ENCODE measurements at places on chromosomes 3 and 15.

DNA sequence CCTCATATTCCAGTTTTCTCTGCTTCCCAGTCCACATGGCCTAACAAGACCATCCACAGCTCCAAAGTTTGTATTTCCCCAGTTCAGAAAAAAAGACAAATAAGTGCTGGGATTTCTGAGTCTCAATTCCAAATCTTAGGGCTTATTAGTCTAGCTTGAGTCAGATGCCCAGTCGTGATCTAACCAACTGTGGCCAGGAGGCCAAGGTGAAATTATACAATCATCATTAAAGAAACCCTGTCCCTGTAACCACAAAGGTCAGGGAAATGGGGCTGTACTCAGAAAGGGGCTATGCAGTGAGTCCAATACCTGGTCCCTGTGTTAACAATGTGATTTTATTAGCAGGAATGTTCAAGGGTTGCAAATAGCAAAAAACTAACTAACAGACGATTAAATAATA lies 40.5 kb upstream of the MITF start:
- no peaks in the 10 kb centered on the region for H3K27me3 ChIP-seq
- H3K4me3 ChIP-seq = no peak overlapping the region
- no peak for DNase-seq
- no peak overlapping the region for H3K27ac ChIP-seq
- no peaks in the 10 kb centered on the region for H3K4me1 ChIP-seq
- no peaks in the 10 kb centered on the region for H3K36me3 ChIP-seq

DNA sequence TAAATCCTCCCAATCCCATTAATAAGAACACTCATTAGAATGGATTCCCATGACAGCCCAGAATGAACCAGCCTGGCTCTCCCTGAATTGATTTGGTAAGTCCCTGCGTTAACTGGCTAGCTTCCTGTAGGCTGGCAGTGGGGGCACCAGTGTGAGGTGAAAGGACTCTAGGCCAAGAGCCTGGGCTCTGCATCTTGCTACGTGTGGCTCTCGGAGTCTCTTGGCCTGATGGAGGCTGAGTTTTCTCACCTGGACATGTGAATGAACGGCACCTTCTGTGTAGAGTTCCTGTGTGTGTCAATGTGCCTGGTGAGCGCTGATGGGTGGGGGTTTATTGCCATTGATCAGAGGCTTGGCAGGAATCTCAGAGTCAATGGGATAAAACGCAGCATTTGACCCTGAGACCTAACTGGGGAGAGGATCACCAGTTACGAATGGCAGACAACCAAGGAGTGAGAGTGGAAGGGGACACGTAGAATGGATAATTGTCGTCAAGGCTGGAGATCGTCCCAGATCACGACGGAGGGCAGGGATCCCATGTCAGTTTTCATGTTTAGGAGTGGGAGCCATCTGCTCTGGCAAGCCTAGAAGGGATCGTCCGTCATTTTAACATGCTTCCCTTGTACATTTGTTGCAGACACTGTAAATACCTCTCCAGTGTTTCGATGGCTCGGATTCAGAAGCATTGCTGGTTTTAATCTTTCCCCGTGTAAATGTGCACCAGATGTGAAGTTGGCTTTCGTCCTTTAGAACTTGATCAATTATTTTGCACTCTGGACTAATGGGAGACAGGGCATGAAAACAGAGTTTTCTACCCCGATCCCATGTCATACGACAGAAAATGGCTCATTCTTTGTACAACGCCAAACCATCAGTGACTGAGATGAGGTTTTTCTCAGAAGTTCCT lies 9.0 kb upstream of the KLF13 start:
- H3K36me3 ChIP-seq = no peaks in the 10 kb centered on the region
- no peak for DNase-seq
- H3K4me1 ChIP-seq = no peaks in the 10 kb centered on the region
- H3K27ac ChIP-seq = no peak overlapping the region
- no peaks in the 10 kb centered on the region for H3K27me3 ChIP-seq

DNA sequence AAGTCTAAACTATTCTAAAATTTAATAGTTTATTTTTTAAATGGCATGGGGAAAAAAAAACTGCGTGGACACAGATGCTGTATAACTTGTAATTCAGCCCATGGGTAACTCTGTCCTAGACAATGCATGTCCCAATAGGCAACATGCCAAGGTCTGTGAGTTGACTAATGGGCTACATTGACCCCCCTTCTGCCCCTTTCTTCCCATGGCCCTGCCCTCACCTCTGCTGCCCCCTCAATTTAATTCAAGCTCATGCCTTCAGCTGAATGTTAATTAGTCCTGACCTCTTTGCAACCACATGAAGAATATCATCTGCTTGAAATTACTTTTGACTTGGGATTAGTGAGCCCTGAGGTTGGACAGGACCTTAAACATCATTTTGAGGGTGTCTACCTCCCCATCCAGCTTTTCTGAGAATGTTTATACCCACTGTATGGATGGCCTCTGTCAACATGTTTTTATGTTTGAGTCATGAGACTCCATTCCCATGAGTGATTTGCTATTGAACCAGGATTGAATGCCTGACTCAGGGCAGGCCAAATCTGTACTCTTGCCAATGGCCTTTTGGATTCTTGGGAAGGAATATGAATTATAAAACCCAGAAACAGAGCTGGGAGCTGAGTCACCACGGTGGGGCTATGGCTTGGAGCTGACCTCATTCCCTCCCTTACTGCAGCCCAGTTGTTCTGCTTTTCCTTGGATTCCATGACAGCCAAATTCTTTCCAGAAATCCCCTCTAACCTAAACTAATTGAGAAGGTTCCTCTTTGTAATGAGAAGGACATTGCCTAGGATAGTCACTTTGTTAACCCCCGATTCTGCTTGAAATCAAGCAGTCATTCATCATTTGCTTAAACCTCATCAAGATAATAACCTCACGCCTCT lies 33.5 kb upstream of the PDE8A start:
- H3K36me3 ChIP-seq = no peaks in the 10 kb centered on the region
- H3K27me3 ChIP-seq = no peaks in the 10 kb centered on the region
- H3K4me1 ChIP-seq = no peaks in the 10 kb centered on the region
- no peak overlapping the region for H3K27ac ChIP-seq

DNA sequence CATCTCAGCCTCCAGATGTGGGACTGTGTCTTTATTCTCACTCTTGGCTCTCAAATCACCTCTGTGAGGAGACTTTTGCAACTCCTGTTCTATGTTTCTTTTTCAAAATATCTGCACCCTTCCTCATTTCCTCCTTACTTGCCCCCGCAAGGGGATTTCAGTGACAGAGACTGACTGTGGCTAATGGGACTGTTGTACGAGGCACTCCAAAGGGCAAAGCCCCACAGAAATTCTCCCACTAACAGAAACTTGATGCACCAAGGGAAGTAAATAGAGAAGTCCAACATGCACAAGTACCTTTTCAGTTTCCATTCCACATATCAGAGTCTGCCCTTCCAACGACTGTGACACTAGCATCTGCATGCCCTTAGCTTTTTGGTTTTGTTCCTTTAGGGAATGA lies 69.7 kb downstream of the LRRK1 start:
- H3K4me1 ChIP-seq = peaks cover 36% of the 10 kb centered on the region
- no peaks in the 10 kb centered on the region for H3K27me3 ChIP-seq
- H3K4me3 ChIP-seq = no peak overlapping the region
- H3K27ac ChIP-seq = peak overlapping the region; percentile 74
- H3K36me3 ChIP-seq = peaks cover 5% of the 10 kb centered on the region

DNA sequence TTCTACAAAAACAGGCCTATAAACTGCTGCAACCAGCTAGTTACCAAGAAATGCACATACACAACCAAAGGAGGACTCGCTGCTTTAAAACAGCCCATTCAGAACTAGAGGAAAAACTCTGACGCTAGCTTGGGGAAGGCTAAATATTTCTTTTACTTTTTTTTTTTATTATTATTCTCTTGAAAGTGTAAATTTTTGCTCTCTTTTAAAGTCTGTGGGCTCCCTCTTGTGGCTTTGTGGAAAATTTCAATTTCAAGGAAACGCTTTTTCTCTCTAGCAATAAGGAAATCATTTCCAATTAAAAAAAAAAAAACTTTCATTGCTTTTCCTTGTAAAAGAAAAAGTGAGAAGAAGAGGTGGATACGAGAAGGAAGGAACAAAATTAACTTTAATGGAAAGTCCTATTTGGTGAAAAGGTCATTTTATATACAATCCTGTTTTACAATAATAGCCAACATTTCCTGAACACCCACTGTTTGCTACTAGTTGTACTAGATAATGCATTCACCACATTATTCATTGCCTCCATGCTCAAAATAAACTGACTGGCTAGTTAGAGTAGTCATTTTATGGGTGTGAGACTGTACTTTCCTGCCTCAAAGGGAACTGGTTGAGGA lies 51.2 kb upstream of the SAMMSON start:
- H3K36me3 ChIP-seq = no peaks in the 10 kb centered on the region
- no peak overlapping the region for H3K27ac ChIP-seq
- no peaks in the 10 kb centered on the region for H3K4me1 ChIP-seq
- H3K27me3 ChIP-seq = no peaks in the 10 kb centered on the region
- DNase-seq = no peak

GRCh38 chr15:99707473-99708270 lies 25.6 kb downstream of the LYSMD4 start:
- no peak overlapping the region for H3K27ac ChIP-seq
- no peaks in the 10 kb centered on the region for H3K27me3 ChIP-seq
- peaks cover 15% of the 10 kb centered on the region for H3K4me1 ChIP-seq
- no peak for DNase-seq
- H3K36me3 ChIP-seq = no peaks in the 10 kb centered on the region

DNA sequence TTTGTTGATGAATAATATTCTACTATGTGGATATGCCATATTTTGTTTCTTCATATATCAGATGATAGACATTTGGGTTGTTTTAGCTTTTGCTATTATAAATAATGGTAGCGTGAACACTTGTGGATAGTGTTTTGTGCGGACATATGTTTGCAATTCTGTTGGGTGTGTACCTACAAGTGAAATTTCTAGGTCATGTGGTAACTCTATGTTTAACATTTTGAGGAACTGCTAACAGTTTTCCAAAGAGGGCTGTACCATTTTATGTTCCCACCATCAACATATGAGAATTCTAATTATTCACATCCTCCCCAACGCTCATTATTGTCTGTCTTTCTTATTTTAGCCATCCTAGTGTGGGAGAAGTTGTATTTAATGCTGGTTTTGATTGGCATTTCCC lies 303.8 kb downstream of the ERC2 start:
- no peaks in the 10 kb centered on the region for H3K36me3 ChIP-seq
- H3K27me3 ChIP-seq = no peaks in the 10 kb centered on the region
- no peaks in the 10 kb centered on the region for H3K4me1 ChIP-seq
- DNase-seq = no peak
- H3K27ac ChIP-seq = no peak overlapping the region

GRCh38 chr3:197394464-197395321 lies 96.3 kb upstream of the DLG1 start:
- no peak overlapping the region for H3K27ac ChIP-seq
- H3K27me3 ChIP-seq = peaks cover 15% of the 10 kb centered on the region
- DNase-seq = peak; percentile 92
- H3K36me3 ChIP-seq = no peaks in the 10 kb centered on the region
- no peak overlapping the region for H3K4me3 ChIP-seq
- no peaks in the 10 kb centered on the region for H3K4me1 ChIP-seq

GRCh38 chr3:40580494-40581091 lies 55.8 kb downstream of the ZNF621 start:
- no peaks in the 10 kb centered on the region for H3K4me1 ChIP-seq
- no peaks in the 10 kb centered on the region for H3K36me3 ChIP-seq
- no peak overlapping the region for H3K4me3 ChIP-seq
- DNase-seq = peak; percentile 54
- peaks cover 5% of the 10 kb centered on the region for H3K27me3 ChIP-seq
- H3K27ac ChIP-seq = no peak overlapping the region

- no peak for DNase-seq
- H3K4me3 ChIP-seq = peak overlapping the region; percentile 83
- H3K27me3 ChIP-seq = no peaks in the 10 kb centered on the region
- peaks cover 12% of the 10 kb centered on the region for H3K4me1 ChIP-seq
- H3K36me3 ChIP-seq = peaks cover 9% of the 10 kb centered on the region
Measured at GRCh38 chr3:58434168-58434504, 504 bp upstream of the PDHB start.

DNA sequence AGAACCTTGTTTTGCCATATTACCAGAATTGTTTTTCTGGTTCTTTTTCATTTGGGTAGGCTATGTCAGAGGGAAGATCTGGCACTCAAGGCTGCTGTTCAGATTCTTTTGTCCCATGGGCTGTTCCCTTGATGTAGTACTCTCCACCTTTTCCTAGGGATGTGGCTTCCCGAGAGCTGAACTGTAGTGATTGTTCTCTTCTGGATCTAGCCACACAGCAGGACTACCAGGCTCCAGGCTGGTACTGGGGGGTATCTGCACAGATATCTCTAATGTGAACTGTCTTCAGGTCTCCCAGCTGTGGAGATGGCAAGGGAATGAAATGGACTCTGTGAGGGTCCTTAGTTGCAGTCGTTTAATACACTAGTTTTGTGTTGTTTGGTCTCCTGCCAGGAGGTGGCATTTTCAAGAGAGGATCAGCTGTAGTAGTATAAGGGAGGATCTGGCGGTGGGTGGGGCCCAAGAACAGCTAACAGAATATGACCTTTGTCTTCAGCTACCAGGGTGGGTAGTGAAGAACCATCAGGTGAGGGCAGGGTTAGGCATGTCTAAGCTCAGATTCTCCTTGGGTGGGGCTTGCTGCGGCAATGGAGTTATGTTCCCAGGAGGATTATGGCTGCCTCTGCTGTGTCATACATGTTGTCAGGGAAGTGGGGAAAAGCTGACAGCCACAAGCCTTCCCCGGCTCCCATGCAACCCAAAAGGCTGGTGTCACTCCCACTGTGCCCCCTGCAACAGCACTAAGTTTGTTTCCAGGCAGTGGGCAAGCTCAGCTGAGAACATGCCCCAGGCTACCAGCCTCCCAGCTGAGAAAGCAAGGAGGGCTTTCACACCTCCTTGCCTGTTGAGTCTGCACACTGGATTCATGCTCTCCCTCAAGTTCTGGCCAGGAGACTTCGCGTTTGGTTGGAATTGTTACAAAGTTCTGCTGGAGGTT lies 252.5 kb downstream of the ISL2 start:
- H3K4me1 ChIP-seq = no peaks in the 10 kb centered on the region
- no peak overlapping the region for H3K27ac ChIP-seq
- no peak overlapping the region for H3K4me3 ChIP-seq
- H3K36me3 ChIP-seq = no peaks in the 10 kb centered on the region
- DNase-seq = no peak

DNA sequence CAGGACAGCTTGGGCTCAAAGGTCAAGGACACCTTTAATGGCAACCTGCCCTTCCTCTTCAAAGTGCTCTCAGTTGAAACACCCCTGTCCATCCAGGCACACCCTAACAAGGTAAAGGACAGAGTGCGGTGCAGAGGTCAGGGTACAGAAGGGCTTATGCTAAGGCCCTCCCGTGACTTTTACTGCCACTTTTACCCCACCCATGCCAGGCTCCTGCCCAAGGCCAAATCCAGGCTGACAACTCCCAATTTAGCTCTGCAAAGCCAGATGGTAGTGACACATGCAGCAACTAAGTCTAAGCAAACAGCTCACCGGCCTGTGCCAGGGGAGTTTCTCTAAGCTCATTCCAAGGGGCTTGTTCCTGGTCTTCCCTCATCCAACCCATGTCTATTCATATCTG lies 1.6 kb downstream of the MPI start:
- H3K36me3 ChIP-seq = no peaks in the 10 kb centered on the region
- H3K27ac ChIP-seq = no peak overlapping the region
- no peak overlapping the region for H3K4me3 ChIP-seq
